GM20000 (cell line): ENCODE measurements at places on chromosomes 12 and 14.

- DNase-seq, result no peak
Observed at GRCh38 chr14:62093736-62094135, 331.5 kb downstream of the SNAPC1 start.

DNA sequence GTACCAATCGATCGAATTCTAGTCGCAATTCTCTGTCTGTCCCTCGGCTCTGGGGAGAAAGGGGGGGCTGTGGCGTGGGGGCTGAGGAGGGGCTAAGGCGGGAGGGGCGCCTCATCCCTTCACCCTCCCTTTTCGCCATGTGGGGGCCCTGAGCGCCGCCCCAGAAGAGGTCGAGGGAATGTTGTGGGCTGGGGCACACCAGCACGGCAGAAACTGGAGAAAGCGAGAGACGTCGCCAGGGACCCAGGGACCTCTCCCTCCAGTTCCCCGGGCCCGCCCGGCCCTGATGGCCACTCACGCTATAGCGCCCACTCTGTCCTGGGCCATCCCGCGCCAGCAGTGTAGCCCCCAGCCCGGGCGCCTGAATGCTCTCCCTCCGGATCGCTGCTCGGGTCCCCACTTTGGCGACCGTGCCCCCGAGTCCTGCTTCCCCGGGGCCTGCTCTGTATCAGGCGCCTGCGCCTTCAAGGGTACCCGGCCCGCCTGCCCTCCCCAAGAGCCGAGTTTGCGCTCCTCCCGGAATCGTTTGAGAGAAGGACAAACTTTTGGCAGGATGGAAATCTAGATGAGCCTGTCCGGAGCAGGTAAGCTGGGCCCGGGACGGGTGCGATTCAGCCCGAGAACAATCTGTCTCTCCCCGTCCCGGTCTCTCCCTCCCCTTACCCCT, 62.6 kb downstream of the SMUG1 start:
- DNase-seq, result no peak

GRCh38 chr14:31819281-31819680, 257.8 kb upstream of the ARHGAP5 start:
- no peak for DNase-seq

DNA sequence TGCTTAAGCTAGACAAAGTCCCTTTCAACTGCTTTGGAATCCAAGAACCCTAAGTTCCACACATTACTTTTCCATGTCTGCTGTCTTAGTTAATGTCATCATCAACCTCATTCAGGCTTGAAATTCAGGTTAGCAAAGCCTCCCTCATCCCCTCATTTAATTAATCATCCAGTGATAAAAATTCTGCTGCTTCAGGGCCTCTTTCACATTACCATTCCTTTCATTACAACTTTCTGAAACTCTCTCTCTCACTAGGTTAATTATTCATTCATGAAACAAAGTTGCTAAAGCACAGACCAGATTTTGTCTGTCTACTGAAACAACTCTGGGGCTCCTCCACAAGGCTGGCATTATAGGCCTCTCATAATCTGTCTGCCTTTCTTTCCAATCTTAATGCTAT, 9.4 kb upstream of the VTI1B start:
- DNase-seq, result no peak
